Suppressor macrophage (primary cell): ENCODE measurements at places on chromosomes 2 and 18.

DNA sequence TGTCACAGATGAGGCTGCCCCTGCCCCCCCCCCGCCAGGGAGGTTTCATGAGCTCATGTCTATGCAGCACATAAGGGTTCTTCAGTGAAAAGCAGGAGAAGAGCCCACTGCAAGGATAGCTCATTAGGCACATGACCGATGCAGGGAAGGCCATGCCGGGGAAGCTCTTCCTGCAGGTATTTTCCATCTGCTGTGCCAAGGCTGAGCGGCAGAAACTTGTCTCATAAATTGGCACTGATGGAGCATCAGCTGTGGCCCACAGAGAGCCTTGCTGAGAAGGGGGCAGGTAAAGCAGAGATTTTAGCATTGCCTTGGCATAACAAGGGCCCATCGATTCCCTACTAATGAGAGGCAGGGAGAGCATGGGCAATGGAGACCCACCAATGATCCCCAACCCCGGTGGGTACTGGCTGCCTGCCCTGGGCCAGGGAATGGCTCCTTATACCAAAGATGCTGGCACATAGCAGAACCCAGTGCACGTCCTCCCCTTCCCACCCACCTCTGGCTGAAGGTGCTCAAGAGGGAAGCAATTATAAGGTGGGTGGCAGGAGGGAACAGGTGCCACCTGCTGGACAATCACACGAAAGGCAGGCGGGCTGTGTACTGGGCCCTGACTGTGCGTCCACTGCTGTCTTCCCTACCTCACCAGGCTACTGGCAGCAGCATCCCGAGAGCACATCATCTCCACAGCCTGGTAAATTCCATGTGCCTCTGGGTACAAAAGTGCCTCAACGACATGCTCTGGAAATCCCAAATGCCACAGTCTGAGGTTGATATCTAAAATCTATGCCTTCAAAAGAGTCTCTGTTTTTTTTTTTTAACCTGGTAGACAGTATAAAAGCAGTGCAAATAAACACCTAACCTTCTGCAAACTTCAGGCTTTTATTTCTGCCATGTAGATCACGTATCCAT lies 41.4 kb downstream of the STEAP3 start:
- peak; percentile 40 for DNase-seq

- no peak for DNase-seq
Measured at GRCh38 chr2:26653207-26654060, 12.3 kb upstream of the CIB4 start.

GRCh38 chr2:96912346-96913116 lies 42.7 kb upstream of the SEMA4C start:
- no peak for DNase-seq

DNA sequence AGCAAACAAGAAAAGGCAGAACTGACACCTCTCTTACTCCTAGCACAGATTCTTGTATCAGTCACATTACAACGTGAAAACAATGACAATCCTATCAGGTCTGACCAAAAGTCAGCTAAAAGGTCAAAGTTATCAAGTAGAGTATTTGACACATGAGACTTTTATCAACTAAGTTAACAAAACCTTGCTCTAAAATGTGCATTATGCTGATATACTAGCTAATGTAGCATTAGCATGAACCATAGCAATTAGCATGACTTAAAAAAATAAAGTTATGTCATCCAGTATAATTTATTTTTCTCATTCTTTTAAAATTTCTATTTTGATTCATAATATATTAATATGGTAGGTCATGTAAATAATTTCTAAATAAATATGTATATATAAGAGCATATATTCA lies 41.4 kb upstream of the TTC32 start:
- no peak for DNase-seq

- DNase-seq = no peak
Measured at GRCh38 chr18:79455261-79455660, 59.5 kb downstream of the NFATC1 start.

- no peak for DNase-seq
Measured at GRCh38 chr2:62396880-62397279, 109.1 kb downstream of the TMEM17 start.
